ENCODE measurements at places on chromosomes 4 and X.

DNA sequence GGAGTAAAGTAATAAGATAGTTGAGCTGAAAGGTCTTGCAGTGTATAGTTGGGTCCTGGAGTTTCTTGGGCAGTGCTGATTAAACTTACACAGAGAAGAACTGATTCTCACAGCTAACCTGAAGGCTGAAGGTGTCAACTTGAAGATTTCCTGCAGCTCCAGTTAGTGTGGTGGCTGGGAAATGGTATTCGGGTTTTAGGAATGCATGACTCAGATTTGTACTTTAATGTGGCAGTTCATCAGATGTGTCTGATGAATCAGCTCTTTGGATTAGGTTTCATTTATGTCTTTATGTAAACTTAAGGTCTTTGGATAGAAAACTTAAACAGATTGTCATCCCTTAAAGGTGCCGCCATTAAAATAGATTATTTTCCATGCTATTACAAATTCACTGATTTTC, 200.0 kb downstream of the IL1RAPL1 start:
- DNase-seq = no peak

- no peak for DNase-seq
These were observed 47.2 kb downstream of the MAOA start for GRCh38 chrX:43703211-43703791.

DNA sequence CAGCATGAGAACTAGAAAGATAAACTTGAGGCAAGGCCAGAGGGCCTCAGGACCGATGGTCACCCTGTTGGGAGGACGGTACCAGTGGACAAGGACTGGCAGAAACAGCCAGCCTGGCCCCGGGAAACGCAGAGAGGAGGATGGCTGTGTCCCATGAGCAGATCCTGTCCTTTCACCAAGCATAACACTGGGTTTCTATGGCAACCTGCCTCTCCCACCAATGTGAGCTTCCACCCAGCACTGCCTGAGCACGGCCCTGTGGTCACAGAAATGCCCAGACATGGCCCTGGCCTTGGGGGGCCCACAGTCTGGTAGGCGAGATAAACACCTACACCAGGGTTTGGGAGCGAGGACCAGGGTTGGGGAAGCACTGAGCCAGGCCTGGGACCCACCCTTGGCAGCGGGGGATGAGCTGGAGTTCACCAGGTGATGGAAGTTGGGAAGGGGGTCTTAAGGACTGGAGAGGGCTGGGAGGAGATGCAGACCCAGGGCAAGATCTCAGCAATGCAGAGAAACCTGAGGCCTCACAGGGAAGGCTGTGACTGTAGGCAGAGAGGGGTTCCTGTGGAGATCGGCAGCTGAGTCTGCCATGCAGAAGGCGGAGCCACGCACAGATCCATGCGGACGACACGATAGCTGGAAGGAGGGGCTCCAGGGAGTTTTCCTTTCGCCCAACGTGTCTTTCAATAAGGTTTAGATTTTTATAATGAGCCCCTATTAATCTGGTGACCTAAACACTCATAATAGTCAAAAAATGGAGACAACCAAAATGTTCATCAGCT, 32.7 kb upstream of the CRMP1 start:
- no peak for DNase-seq

DNA sequence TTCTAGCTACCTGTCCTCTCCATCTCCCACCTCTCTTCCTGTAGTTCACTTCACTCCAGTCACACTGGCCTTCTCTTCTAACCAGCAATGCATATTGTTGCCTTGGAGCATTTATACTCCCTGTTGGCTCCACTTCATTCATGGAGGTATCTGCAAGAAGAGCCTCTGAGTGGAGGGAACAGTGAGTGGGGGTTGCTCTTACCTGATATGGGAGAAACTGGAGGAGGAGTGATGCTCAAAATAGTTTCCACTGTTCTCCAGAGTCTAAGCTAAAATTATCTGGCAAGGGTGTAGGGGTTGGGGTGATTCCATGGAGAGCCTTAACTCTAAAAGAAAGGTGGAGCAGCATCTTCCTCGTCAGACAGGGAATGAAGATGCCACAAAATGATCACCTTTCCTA, 28.9 kb upstream of the DDX53 start:
- no peak for DNase-seq

DNA sequence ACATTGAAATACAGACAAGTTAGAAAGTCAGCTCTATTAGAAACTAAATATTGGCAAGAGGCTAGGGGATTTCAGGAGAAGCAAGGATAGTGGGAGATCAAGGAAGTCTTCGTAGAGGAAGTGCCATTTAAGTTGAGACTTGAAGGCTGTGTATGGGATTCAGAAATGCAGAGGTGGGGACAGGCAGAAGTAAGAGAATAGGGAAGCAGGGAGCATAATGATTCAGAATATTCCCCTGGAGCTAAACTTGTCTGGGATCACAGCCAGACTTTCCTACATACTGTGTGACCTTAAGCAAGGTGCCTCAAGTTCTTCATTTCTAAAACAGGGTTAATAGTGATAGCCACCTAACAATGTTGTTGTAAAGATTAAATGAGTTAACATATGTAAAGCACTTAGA, 108.8 kb downstream of the DDIT4L start:
- DNase-seq = no peak

Measured in DMS153 (cell line).